ENCODE measurements at places on chromosomes 5 and 9.

- no peak for DNase-seq
These were observed 59.5 kb downstream of the ERMP1 start for GRCh38 chr9:5773324-5773999.

DNA sequence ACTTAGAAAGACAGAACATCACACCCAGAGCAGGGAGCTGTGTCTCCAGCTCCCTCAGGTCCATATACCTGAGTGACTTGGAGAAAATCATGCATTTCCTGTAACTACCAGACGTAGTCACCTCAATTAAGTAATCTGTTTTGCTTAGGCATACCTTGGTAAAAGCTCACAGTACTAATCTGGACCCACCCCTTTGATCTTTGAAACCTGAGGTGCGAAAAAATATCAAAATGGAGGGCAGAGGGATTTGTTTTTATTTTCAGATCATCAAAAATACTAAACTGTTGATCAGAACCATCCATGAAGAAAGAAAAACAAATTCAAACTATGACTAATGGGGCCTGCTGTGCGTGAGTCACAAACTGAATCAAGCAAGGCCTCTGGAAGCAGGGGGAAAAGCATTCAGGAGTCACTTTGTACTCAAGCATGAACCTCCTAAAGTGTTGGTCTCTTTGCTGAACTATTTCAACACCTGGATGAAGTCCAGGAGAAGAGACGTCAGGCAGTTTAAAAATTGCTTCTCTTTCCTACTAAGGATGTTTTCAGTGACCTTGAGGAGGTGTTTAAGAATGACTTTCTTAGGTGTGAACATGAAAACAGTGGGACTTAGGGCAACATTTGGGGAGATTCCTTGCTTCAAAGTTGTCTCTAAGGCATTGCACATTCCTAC, 76.3 kb downstream of the MUSK start:
- no peak for DNase-seq

GRCh38 chr5:163789870-163790269, 284.5 kb downstream of the MAT2B start:
- no peak for DNase-seq

DNA sequence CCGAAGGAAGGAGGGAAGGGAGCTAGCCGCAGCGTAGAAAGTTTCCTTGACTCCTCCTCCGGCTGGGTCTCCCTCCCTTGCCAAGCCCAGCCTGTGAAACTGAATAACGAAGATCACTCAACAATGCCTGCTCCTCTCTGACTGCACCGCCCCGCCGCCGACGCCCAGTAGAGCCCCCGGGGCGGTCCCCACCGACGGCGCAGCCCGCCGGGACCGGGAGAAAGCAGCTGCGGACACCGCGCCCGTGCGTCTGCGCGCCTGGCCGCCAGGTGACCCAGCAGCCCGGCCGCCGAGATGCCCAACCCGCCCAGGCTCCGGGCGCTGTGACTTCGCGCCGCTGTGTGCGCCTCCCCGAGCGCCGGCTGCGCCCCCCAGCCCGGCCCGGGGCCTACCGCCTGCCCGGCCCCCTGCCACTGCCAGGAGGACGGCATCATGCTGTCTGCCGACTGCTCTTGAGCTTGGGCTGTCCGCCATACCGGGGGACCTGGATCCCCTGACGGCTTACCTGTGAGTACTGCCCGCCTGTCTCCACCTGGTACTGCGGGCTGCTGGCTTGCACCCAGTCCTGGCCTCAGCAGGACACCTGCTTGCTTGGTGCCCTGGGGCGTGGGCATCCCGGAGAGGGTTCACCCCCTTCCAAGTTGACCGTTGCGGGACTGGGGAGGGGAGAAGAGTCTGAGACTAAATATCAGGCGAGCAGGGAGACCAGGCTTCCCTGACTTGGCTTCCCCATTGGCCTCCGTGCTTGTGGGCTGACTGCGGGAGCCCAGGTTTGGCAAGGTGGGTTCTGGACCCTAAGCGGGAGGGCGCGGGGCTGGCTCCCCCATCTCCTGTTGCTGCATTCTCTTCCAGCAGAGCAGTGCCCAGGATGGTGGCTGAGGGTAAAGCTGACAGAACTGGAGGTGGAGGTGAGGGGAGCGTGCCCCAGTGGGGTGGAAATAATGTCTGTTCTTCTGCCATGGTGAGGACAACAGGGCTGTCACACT, 26.2 kb upstream of the SPTLC1 start:
- no peak for DNase-seq

GRCh38 chr9:655875-656274, 185.6 kb upstream of the DMRT1 start:
- DNase-seq = no peak

- no peak for DNase-seq
These were observed 18.1 kb downstream of the TJP2 start for GRCh38 chr9:69192214-69192613.

DNA sequence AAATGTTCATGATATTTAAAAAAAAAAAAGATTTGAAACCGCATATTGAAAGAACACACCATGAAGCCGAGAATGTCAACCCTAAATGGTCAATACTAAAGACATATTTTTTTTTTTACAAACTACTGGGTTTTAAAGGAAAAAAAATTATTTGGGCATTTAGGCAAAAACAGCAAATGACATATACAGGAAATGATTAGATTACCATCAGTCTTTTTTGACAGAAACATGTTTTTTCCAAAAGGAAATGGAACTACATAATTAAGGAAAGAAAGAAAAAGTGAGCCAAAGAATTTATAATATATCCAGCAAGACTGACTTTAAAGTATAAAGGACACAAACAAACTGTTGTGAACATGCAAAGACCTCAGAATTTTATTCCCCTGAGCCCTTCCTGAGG, 56.7 kb downstream of the RALGPS1 start:
- DNase-seq = no peak

- no peak for DNase-seq
These were observed 140.8 kb downstream of the TSSK1B start for GRCh38 chr5:113293975-113294310.

GRCh38 chr5:93304456-93305250, 276.4 kb downstream of the NR2F1-AS1 start:
- no peak for DNase-seq

DNA sequence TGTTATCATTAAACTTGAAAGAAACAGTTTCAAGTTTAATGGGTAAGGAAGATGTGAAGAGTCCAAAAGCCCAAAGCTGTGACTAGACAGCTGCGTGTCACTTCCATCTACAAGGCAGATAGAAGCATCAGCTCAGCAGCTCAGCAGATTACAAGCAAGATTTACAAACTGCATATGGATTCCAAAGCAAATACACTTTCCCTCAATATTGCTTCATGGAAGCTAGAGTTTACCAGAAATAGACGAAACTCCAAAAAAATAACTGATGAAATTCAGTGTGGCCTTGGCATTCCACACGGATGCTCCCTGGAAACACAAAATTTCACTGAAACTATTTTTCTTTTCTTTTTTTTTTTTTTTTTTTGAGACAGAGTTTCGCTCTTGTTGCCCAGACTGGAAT, 17.9 kb downstream of the MYO10 start:
- DNase-seq = no peak

- DNase-seq = no peak
These were observed 84.7 kb downstream of the HSD17B3 start for GRCh38 chr9:96217294-96217707.

DNA sequence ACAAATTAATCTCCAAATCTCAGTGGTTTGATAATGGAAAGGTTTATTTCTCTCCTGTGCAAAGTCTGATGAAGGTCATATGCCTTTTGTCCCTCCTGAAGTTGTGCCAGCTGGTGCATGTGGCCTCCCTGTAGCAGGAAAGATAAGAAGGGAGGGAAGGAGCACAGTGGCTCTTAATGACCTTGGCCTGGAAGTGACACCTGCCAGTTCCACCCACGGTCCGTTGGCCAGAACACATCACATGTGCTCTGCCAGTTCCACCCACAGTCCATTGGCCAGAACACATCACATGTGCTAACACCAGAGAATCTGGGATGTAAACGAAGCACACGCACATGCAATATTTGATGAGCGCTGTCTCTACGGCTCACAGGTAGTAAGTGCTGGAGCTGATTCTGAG, 130.9 kb downstream of the DOCK2 start:
- DNase-seq = no peak

- no peak for DNase-seq
These were observed 155.4 kb upstream of the MAP3K1 start for GRCh38 chr5:56659971-56660370.

DNA sequence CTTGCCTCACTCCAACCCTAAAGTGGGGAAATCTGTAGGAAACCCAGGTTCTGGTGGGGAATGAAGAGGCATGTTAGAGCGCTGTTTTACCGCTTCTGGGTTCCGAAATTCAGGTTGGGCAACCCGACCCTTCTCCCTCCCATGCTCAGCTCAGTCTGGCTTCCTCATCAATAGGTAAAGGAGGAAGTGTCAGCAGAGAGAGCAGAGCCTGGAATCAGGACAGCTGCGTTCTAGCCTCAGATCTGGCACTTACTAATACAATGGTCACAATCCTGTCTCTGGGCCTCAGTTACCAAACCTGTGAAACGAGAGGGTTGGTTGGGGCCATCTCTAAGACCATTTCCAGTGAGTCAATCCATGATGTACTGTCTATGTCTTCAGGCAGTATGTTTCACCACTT, 16.2 kb upstream of the TNIP1 start:
- no peak for DNase-seq

DNA sequence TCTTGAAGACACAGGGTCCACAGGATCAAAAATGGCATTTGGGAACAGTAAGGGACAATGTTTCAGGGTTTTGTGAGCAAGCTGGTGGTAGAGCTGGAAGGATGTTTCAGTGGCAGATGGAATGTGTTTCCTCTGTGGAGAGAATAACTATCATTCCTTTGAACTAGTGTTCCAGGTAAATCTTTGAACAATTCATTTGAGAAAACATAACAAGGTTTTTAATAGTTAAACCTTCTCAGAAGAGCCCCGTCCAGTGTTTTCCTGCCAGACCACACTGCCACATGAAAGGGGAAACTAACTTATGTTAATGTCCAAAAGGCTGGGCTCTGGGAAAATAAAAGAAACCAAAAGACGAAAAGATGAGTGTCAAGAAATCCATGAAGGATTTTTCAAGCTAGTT, 207.0 kb upstream of the ZNF462 start:
- no peak for DNase-seq

DNA sequence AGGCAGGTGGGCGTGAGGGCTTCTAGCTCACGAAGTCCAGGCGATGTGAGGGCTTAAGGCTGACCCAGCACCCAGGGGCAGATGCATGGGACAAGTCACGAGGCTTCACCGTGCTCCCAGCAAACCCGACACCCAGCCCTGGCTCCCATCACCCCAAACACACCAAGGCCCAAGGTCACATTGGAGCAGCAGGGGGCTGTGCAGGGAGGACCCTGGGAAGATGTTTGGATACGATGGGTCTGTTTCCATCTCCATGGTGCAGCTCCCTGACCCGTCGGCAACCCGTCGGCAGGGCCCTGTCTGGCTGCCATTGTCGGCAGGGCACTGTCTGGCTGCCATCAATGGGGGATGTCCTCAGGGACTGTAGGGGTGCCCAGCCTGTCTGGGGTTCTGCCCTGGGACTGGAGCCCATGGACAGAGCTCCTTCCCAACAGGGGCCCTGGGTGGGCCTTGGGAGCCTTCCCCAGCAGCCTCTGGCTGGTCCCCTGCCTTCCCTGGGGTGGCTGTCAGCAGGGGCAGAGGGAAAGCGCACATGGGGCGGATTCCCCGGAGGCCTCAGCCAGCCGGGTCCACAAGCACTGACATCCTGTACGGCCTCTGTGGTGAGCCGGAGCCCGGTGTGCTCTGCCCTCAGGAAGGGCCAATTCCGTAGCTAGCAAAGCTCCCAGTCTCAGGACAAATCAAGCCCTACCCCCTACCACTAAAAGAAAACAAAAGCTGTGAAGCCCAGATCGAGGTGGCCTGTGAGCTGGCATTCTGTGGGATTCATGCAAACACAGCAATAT, 47.1 kb downstream of the NACC2 start:
- no peak for DNase-seq

DNA sequence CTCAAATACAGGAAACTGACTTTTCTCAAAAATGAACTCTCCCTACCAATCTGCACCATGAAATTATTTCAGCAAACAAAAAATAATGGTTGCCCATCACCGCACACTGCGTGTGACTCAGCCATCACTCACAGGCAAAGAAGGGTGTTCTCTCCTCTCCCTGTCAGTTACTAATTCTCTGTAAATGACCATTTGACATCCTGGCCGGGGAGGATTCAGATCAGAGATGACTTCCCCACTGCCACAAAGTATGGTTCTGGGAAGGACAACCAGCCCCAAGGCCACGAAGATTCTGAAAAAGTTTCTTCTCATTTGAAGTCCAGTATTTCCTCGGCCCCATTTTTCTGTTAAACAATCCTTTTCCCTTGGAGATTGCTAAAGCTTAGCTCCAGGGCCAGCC, 199.4 kb downstream of the AUH start:
- DNase-seq = no peak

- DNase-seq = no peak
These were observed 130.4 kb upstream of the RASA1 start for GRCh38 chr5:87137283-87137682.

DNA sequence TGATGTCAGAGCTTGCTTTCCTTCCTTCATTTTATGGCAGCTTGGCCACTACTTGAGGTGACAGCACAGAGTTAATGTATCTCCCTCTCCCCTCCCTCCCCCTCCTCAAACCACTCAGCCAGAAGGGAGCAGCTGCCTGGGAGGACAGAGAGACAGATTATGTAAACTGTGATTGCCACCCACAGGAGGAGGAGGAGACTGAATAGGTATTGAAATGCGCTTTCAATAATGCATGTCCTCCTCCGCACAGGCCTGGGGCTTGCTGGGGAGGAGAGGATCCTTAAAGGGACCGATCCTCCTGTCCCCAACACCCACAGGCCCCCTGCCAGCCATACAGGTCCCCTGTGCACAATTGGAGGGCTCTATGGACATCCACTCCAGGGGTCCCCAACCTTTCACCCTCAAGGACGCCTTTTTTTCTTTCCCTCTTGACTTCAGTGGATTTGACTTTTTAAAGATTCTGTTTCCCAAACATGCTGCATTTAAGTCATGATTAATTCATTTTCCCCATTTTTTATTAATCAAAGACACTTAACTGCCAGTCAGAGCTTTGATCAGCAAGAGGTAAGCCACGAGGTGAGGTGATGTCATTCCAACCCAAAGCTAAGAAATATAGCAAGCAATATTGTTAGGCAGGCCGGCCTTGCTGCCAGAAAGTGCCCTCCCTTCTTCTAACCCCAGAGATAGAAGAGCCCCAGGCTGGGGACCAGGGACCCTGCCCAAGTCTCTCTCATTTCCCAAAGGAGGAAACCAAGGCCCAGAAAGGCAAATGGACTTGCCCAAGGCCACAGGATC, 47.5 kb upstream of the CPLX2 start:
- DNase-seq = no peak

GRCh38 chr9:87545858-87546257, 48.2 kb downstream of the DAPK1 start:
- DNase-seq = no peak

GRCh38 chr9:86944796-86945727, 2.2 kb downstream of the GAS1 start:
- DNase-seq = no peak

DNA sequence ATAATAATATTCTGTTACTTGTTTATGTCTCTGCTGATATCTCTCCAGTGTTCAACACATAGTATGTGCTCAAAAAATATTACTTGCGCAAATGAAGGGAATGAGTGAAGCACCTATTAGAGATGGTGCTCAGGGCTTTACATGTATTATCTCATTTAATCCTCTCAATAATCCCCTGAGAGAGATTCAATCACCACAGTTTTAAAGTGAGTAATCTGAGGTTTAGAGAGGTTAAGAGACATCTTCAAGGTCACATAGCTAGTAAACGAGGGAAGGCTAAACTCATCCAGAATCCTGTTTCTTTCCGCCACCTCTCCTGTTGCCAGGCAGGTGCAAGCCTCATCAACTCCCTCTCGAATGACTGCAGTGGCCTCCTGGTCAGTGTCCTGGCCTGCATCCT, 82.0 kb downstream of the UGCG start:
- no peak for DNase-seq

- no peak for DNase-seq
These were observed 16.4 kb downstream of the TLR4 start for GRCh38 chr9:117720555-117720954.

Data from chondrocyte (in vitro differentiated cells).